ENCODE measurements at places on chromosomes 13 and 19.

DNA sequence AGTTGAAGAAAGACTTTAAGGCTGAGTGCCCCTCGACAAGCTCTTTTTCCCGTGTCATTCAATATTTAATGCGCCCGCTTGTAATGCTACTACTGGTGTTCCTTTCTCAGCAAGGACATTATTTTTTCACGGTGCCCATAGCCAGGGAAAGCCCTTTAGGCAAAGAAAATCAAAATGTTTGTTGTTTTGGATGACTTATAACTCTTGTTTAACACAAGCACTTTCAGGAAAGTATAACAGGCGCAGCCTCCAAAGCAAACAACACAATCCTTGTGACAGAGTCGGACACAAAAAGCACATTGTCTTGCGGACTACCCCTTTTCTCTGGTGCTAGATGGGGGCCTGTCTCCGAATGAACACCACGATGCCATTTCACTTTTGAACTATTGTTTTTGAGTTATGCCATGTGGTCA lies 12.4 kb downstream of the ZIC5 start:
- no peak for DNase-seq

GRCh38 chr13:110213461-110214074 lies 93.4 kb downstream of the COL4A1 start:
- no peak for DNase-seq

- DNase-seq = no peak
Observed at GRCh38 chr19:53892981-53893325, 11.0 kb downstream of the PRKCG start.

GRCh38 chr13:94928127-94928775 lies 215.9 kb upstream of the SOX21 start:
- DNase-seq = no peak

GRCh38 chr19:36417752-36418286 lies 625 bp downstream of the ZFP82 start:
- DNase-seq = no peak

GRCh38 chr19:18074192-18074591 lies 12.5 kb downstream of the IL12RB1 start:
- DNase-seq = no peak

GRCh38 chr13:113595131-113595530 lies 10.6 kb downstream of the TFDP1 start:
- DNase-seq = no peak

DNA sequence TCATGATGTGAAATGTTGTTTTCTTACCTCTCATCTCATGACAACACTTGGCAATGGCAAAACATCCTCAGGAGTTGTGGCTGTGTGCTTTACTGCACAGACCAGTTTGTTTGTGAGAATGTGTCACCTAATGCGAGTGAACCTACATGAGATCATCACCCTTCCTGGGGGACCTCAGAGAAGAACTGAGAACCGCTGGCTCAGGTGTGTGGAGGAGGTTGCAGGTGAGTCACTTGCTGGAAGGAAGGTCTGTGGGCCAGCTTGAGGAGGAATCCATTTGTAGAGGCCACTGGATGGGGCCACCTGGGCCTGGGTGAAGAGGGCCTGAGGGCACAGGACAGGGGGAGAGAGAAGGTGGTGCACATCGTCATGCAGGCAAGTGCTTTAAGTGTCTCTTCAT lies 3.0 kb upstream of the CEACAM1 start:
- no peak for DNase-seq

DNA sequence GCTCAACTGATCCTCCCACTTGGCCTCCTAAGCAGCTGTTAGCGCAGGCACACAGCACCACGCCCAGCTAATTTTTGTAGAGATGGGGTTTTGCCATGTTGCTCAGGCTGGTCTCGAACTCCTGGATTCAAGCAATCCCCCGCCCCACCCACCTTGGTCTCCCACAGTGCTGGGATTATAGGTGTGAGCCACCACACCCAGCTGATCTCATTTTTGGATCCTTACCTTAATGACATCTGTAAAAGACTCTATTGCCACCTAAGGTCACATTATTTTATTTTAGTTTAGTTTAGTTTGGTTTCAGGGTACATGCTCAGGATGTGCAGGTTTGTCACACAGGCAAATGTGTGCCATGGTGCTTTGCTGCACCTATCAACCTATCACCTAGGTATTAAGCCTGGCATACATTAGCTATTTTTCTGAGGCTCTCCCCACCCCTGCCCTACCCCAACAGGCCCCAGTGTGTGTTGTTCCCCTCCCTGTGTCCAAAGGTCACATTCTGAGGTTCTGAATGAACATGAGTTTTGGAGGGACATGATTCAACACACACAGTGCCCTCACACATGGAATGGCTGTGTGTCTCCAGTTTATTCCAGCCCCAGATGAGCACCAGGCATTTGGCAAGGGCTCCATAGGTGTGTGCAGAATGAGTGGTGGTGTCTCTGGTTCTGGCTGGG lies 1.3 kb downstream of the OR10H5 start:
- DNase-seq = no peak

- DNase-seq = no peak
Observed at GRCh38 chr13:66089711-66090110, 1140.4 kb downstream of the PCDH9 start.

GRCh38 chr13:52749419-52749818 lies 9.8 kb upstream of the CNMD start:
- DNase-seq = no peak

DNA sequence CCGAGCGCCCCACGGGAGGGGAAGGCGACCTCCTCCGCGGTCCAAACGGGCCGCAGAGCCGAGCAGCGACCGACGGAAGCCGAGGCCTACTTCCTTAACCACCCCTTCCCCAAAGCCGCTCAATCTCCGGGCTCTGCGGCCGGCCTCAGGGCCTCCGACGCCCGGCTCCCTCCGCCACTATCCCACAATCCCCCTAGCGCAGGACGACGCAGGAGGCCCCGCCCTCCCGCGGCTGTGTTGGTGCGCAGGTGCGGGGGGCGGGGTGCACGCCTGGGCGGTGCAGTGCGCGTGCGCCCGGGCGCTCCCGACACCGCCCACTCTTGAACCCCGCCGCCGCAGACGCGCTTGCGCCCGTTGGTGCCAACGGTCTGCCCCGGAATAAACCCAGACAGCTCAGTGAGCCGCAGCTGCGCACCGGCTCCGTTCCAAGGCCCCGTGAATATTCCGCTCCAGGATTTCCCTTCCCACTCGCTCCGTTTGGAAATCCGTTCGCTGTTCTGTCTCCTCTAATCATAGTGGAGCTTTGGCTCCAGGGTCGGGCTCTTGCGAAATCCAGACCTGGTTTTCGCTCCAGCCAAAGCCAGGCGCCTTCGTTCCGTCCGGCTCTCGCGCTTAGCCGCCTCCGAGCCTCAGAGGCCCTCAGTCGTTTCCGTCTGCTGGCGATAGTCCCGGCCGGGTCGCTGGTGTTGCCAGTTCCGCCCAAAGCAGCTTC lies at the start of gene PPP6R1:
PPP6R1 (minus strand) TSS at position 190 of the 712 bp plus-strand sequence. CDS start 11,914 bp downstream, outside the sequence.
- peak; percentile 100 for DNase-seq

- peak; percentile 52 for DNase-seq
Observed at GRCh38 chr19:56309511-56310185, 5.0 kb downstream of the ZSCAN5A start.

DNA sequence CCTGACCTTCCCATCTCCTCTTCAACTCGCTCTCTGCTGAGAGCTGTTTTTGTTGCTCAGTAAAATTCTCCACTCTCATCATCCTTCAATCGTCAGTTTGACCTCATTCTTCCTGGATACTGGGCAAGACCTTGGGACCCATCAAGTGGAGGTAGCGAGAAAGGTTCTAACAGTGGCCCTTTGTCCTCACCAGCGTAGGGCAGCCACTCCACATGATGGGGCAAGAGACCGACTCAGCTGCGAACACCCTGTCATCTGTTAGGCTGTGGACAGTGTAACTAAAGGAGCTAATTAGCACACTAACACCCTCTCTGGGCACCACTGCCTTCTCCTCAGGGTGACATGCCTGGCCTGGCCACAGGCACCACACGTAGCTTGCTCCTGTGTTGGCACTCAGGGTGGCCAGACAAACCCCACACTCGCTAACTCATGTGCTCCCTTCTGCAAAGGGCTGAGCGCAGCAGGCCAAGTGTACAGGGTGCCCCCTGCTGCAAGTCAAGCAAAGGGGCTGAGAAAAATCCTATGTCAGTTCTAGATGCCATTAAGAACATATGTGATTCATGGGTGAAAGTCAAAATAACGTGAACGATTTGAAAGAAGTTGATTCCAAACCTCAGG lies 1216.0 kb downstream of the SLITRK5 start:
- DNase-seq = no peak
